ENCODE measurements at places on chromosomes 6 and 20. TPM values are rescaled to one million over a fixed set of nuclear protein-coding genes. Genes with fewer than 3 reads are reported as not detected.

The RIOK1 gene
- total RNA-seq = 22.9 TPM

The SYTL3 gene
- total RNA-seq = 27.4 TPM

The WFDC12 gene
- total RNA-seq = not detected

The TRAPPC3L gene
- total RNA-seq = 2.5 TPM

The KHDC1 gene
- total RNA-seq = 0.85 TPM

The ACTL10 gene
- 1.1 TPM for total RNA-seq

The ENTPD6 gene
- total RNA-seq = 49.6 TPM
